ENCODE measurements at places on chromosomes 1 and 21. TPM values are rescaled to one million over a fixed set of nuclear protein-coding genes. Genes with fewer than 3 reads are reported as not detected.
A peak's percentile ranks its signal among the peaks of the same experiment; 100 is the strongest.

PLEKHM2 gene
- 51.1 TPM for polyA plus RNA-seq

PDZK1 gene
- polyA plus RNA-seq, result 244 TPM

GRCh38 chr1:81155131-81155530 lies 645.6 kb upstream of the ADGRL2 start:
- no peak for DNase-seq

- DNase-seq, result no peak
Observed at GRCh38 chr1:82091729-82092128, 291.0 kb downstream of the ADGRL2 start.

TENT5C gene
- 3.7 TPM for polyA plus RNA-seq

CCDC28B gene
- polyA plus RNA-seq, result 29.5 TPM

FMO4 gene
- polyA plus RNA-seq, result 26.0 TPM

DNA sequence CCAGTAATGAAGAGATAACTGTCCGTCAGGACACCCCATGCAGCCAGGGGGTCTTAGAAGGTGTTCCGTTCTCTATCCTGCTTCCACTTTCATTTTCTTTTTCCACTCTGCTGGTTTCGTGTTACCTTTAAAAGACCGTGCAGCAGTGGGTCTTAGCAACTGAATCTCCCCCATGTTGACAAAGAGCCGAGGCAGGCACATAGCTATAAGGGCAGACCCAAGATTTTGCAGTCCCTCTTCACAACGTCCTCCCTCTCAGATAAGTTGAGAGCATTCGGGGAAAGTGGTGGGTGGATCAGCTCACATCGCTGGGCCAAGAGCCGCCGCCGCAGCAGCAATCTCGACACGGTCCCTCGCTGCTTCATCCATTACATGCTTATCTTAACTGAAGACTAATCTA lies 355.5 kb downstream of the LMO4 start:
- no peak for DNase-seq

DNA sequence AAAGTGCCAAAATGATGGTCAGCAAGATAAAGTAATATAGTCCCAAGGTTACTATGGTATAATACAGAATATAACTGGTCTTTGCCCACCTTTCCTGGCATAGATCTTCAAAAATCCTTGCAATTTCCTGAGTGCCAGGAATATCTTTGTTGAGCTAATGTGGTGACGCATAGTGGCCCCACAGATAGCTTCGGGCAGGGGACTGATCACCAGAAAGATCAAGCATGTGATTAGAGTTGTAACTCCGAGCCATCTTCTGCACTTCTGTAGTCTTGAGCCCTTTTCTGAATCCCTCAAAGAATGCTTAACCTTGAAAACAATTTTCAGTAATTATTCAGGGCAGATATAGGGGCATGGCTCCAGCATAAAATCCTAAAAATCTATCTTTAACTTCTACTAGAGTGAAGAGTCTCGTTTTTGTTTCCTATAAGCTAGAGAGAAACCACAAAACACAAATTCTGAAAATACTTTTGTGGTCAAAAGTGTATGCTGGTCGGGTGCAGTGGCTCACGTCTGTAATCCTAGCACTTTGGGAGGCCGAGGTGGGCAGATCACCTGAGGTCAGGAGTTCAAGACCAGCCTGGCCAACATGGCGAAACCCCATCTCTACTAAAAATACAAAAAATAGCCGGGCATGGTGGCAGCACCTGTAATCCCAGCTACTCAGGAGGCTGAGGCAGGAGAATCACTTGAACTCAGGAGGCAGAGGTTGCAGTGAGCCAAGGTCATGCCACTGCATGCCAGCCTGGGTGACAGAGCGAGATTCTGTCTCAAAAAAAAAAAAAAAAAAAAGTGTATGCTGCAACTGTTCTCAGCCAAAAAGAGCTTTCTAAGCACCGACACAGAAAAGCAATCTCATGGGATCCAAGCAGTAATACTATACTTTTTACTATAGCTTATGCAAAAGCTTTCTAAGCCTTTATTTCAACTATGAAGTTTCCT lies 62.8 kb downstream of the NVL start:
- DNase-seq, result no peak

DNA sequence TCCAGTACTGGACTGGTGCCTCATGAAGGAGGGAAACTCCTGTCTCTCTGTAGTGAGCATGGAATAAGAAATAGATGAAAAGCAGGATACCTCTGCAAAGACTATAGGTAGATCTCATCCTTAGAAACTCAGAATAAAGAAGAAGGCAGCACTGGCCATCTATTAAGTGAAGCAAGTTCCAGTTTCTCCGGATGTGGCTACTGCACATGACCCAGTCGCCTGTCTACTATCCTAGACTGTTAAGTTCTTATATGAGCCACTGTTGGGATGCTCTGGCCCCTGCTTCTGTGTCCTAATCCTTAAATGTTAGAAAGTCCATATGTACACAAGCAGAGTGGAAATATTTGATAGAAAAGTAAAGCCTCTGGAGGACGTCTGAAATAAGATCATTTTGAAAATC lies 2.2 kb downstream of the FASLG start:
- DNase-seq, result no peak

STK40 gene
- 43.4 TPM for polyA plus RNA-seq

KRTAP12-2 gene
- not detected for polyA plus RNA-seq

GRCh38 chr1:212618466-212619210 lies 10.1 kb downstream of the ATF3 start:
- no peak for DNase-seq

DNA sequence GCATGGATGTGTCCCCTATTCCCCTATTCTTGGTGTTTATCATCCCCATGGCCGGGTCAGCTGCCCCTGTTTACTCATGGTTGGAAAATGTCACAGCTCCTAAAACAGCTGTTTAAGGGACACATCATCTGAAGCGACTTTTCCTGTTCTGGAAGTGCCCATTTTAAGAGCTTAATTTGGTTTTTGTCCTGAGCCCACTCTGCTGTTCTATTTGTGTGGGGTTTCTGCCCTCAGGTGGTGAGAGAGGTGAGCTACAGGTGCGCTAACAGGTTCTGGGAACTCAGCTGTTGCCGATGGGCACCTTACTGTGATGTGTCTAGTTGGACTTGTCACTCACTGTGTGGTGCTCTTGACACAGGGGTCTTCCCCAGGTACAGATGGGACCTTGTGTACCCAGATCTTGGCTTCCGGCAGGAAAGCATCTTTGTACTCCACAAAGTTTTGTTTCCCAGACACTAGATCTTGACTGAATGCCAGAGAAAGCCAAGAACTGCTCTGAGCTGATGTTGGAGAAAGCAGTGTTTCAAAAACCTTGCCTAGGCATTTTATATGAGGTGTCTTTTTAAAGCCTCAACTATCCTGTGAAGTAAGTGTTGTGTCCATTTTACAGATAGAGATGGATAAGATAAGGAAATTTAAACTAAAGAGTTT lies 59.0 kb upstream of the CD1D start:
- peak; percentile 71 for DNase-seq

AGBL4 gene
- 0.93 TPM for polyA plus RNA-seq

DNA sequence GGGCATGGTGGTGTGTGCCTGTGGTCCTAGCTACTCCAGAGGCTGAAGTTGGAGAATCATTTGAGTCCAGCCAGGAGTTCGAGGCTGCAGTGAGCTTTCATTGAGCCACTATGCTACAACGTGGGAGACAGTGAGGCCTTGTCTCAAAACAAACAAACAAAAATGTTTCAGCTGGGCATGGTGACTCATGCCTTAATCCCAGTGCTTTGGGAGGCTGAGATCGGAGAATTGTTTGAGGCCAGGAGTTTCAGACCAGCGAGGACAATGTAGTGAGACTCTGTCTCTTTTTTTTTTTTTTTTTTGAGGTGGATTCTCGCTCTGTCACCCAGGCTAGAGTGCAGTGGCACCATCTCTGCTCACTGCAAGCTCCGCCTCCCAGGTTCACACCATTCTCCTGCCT lies 5.0 kb upstream of the RPL5 start:
- no peak for DNase-seq

GRCh38 chr1:201260648-201261311 lies 22.5 kb upstream of the PKP1 start:
- no peak for DNase-seq

GRCh38 chr1:240538776-240539430 lies 73.1 kb downstream of the GREM2 start:
- DNase-seq, result no peak

DNA sequence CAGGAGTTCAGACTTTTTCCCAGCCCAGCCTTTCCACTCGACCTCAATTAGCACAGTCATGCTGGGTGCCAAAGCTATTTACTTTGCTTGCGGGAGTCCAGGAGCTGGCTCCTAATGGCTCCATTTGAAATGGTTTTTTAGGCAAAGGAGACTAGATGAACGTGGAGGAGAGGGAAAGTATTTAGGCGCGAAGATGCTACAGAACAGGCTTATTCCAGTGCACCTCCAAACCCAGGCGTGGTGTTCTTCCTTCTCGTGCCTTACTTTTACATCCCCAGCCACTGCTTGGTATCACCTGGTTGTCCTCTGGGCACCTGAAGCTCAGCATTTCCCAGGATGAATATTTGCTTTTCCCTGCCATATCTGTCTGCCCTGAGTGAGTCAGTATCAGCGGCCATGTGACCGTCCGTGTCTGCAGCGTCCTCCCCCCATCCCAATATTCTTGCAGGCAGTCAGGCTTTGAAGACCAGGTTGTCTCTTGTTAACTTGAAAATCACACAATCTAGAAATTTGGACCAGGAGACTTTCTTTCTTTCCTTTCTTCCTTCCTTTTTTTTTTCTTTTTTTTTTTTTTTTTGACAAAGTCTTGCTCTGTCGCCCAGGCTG lies 198.5 kb downstream of the DYRK1A start:
- no peak for DNase-seq

DNA sequence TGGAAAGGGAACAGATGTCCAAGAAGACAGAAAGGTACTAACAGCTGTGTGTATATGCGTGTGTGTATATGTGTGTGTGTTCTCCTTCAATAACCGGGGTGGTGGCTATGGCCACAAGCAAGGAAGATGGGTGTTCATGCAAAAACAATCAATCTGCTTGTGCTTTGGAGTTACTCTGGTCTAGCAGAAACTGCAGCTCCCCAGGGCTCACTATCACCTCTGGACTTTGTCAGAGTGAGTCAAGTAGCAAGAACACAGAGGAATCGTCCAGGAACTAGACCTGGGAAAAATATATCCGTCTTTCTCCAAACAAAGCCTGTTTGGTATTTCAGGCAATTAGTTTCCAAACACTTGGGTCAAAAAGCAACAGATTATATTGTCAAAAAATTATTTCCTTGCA lies 68.6 kb downstream of the GNG12 start:
- no peak for DNase-seq

DNA sequence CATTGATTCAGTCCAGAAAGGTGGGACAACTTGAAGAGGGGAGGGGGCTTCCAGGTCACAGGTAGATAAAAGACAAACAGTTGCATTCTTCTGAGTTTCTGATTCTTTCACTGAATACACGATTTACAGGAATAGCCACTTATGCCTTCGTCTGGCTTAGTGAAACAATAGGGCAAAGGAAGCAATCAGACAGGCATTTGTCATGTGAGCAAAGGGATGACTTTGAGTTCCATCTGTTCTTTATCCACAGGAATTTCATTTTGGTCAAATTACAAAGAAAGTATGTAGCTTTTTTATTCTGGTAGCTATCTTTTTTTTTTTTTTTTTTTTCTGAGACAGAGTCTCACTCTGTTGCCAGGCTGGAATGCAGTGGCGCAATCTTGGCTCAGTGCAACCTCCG lies 202.5 kb downstream of the TTLL7 start:
- no peak for DNase-seq

- peak; percentile 48 for DNase-seq
Observed at GRCh38 chr1:34742667-34743270, 12.1 kb upstream of the GJB5 start.

CREG1 gene
- 123 TPM for polyA plus RNA-seq

DNA sequence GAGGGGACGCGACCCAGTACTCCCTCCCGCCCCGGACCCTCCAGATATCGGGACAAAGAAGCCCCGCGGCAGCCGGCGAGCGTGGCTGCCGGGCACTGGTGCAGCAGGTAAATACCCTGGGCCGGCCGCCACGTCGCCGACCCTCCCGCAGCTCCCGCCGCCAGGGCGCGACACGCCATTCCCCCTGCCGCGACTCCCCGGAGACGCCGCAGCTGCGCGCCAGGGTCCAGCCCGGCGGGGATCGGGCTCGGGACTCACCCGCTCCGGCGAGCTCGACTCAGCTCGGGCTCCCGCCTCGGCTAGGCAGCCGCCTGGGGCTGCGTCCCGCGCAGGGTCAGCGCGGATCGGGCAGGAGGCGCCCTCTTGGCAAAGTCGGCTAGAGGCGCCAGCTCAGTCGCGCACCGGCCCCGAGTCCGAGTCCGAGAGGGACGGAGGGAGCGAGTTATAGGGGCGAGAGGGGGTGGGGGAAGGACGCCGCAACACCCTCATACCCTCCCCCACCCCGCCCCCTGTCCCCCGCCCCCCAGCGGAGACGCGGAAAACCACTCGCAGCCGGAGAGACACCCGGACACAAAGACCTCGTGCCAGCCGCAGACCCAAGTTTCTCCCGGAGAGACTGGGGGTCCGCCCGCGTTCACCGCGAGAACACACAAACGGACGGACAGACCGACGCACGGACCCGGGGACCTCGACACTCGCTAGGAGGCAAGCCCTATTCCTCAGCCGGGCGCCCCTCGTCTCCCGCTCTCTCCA lies 985 bp downstream of the SYT6 start:
- DNase-seq, result peak; percentile 37

- no peak for DNase-seq
Observed at GRCh38 chr21:46159841-46160656, 4.7 kb upstream of the FTCD start.

DNA sequence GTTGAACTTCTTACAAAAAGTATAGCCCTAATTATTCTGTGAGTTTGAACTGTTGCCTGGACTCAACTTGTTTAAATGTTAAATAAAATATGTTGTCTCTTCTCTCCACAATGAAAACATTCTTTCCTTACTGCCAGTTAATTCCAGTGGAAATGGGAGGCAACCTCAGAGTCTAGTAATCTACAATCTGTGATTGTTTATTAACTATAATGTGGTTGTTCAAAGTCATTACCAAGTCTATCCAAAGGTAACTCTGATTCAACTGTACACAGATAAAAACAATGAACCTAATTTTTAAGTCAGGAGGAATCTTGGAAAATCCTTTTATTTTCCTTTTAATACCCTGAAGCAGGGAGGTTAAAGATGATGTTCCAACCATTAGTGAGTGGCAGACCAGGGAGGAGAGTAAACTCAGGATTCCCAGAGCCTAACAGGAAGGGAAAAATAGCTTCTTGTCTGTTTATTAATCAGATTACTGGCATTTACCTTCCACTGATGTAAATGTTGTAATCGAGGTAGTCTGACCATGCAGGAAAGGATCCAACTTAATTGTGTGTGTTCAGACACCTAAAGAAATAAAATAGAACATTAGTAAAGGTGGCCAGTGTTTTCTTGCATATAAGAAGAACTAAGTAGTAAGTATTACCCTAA lies 57.1 kb upstream of the TBX15 start:
- DNase-seq, result no peak

GRCh38 chr1:28592321-28593071 lies 431 bp downstream of the RAB42 start:
- no peak for DNase-seq

GRCh38 chr1:101241485-101242225 lies 4.8 kb downstream of the S1PR1 start:
- DNase-seq, result no peak

- DNase-seq, result no peak
Observed at GRCh38 chr21:36689324-36689723, 9.6 kb upstream of the SIM2 start.

DNA sequence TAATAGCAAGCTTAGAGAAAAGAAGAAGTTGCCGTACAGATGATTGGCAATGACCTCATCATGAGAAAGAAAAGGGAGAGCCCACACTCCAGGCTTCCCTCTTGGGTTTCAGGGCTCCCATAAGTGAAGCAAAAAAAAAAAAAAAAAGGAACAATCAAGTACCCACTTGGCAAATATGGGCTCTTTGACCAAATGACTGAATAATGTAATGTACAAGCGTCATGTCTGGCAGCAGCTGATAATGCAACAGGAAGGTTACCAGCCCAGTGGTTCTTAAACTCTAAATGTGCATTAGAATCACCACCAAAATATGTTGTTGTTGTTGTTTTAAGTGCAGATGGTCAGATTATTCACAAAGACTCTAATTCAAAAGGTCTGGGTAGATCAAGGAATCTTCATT lies 13.5 kb downstream of the TNFSF4 start:
- DNase-seq, result no peak
